ENCODE measurements at places on chromosomes 2 and 18.

DNA sequence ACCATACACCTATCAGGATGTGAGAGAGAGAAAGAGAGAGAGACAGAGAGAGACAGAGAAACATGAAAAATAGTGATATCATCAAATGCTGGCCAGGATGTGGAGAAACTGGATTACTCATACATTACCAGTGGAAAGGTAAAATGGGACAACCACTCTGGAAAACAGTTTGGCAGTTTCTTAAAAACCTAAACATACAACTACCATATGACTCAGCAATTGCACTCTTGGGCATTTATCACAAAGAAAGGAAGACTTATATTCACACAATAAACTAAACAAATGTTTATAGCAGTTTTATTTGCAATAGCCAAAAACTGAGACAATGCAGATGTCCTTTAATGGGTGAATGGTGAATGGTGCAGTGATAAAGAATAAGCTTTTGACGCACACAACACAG, 29.1 kb downstream of the SLC4A3 start:
- DNase-seq: no peak

GRCh38 chr2:197626965-197627625, 48.3 kb downstream of the RFTN2 start:
- DNase-seq: no peak

- DNase-seq: no peak
Measured at GRCh38 chr18:1413323-1413675, 508.6 kb downstream of the ADCYAP1 start.

GRCh38 chr18:10495936-10496335, 29.9 kb upstream of the NAPG start:
- DNase-seq: no peak

- DNase-seq: no peak
Measured at GRCh38 chr2:121185111-121185510, 99.9 kb downstream of the TFCP2L1 start.

DNA sequence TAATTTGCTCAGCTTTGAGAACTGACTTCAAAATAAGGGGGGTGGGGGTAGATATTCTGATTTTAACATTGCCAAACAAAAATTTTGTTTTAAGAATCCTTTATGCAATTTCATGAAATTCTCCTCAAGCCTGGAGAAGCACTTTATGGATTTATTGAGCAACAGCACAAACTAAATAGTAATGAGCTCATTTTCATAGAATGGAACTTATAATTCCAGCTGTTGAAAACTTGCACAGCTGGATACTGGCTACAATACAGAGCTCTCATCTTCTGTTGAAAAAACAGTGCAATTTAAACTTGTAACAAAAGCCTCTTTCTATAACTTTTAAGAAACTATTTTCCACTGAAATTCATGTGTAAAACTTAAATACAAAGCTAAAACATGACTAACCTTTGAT, 137.6 kb upstream of the FN1 start:
- DNase-seq: no peak

GRCh38 chr2:38600921-38601455, 1.7 kb downstream of the HNRNPLL start:
- no peak for DNase-seq

- no peak for DNase-seq
Measured at GRCh38 chr2:118548880-118549488, 298.5 kb downstream of the EN1 start.

DNA sequence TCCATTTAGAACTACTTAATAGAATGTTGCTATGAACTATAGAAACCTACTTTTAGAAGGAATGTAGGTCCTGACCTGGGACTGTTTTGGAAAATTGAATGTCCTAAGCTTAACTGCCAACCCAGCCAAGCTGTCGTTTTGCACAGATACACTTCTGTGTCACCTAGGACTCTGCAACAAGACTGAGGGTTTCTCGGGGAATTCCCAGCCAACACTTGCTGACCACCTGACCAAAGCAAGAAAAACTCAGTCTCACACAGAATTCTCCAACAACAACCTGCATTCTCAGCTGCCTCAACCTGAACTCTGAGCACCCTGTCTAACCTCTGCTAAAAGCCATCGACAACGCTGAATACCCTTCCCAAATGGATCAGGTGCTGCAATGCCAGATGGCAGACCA, 128.2 kb downstream of the SS18 start:
- no peak for DNase-seq

DNA sequence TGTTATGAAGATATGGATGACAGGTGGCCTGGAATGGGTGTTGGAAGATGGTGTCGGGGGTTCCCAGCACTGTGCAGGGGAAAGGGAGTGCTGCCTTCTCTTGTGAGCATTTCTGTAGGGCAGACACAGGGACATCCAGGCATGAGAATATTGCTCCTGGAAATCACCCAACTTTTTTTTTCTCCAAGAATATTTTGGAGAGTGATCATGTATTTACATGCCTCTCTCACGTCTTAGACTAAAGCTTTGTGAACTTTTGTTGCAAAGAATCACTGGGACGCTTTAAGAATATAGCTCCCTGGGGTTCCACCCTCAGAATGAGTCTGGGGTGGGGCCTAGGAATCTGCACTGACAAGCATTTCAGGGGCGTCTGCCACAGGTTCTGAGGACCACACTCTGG, 68.7 kb downstream of the VWA3B start:
- DNase-seq: no peak

- DNase-seq: no peak
Measured at GRCh38 chr2:231467613-231468530, 3.6 kb upstream of the NCL start.

DNA sequence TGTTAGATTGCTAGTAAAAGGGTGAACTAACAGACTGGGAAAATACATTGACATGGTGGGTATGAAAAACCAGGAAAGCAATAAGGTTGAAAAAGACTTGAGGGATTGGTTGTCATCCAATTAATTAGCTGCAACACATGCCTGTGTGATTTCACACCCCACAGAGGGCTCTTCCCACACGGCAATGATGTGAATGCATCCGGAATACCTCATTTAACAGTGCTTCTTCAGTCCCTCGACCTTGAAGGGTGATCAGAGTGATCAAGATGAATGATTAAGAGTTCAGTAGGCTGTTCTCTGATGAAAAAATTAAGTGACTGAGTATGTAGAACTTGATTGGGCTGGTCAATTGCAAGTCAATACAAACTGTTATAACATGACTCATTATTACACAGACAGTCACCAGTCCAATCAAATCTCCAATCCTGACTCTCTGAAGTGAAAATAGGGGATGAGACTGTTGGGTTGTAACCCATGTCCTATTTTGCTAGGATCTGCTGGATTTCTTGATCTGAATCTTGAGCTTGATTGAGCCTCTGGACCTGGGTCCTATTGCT, 924.9 kb upstream of the FAM98A start:
- DNase-seq: no peak
